ENCODE measurements at places on chromosomes 5 and 9. TPM values are rescaled to one million over a fixed set of nuclear protein-coding genes. Genes with fewer than 3 reads are reported as not detected.

Gene CDKN2B
- total RNA-seq = 2.5 TPM

DNA sequence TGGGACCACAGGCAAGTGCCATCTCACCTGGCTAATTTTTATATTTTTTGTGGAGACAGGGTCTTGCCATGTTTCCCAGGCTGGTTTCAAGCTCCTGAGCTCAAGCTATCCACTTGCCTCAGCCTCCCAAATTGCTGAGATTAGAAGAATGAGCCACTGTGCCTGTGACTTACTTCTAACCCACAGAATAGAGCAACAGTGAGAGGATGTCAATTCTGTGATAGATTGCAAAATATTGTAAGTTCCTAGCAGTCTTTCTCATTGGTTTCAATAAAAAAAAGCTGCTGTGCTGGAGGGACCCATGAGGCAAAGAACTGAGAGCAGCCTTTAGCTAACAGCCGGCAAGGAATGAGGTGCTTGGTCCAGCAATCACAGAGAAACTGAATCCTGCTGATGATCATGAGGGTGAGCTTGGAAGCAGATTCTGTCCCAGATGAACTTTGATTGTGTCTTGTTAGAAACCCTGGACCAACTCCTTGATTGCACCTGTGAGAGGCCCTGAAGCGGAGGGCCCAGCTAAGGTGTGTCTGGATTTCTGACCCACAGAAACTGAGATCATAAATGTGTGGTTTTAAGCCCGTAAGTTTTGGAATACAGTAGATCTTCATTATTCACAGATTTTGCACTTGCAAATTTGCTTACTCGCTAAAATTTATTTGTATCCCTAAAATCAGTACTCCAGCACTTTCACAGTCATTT, 149.7 kb downstream of the GCNT1 start:
- no peak for DNase-seq

DNA sequence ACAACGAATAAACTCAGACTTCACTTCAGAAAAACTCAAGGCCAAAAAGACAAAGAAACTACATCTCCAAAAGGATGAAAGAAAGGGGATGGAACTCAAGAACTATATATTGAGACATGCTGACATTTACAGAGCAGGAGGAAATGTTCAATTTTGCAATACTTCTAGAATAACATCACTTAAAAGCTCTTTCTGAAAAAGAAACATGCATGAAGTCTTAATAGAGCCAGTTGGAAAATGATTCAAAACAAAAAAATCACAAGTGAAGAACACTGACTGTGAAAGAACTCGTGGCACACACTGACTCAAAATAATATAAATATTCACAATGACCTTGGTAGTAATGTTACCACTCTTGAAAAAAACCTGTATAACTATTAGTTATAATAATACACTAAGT, 267.8 kb upstream of the NREP start:
- no peak for DNase-seq

DNA sequence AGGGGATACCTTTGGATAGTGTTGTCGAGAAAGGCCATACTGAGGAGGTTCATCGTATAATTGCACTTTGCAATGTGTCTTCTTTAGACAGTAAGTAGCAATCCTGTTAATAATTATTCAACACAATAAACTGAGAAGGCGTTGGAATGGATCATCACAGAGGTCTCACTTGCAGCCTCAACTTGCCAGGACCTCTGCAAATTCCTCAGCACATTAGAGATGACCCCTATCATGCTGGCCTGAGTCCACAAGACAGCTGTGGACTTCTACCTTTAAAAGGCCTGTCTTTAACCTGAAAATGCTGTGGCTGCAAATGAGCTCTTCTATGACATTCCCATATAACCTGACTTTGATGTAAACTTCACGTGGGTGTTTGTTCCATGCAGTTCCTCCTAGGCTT, 14.1 kb downstream of the SH3TC2 start:
- no peak for DNase-seq

DNA sequence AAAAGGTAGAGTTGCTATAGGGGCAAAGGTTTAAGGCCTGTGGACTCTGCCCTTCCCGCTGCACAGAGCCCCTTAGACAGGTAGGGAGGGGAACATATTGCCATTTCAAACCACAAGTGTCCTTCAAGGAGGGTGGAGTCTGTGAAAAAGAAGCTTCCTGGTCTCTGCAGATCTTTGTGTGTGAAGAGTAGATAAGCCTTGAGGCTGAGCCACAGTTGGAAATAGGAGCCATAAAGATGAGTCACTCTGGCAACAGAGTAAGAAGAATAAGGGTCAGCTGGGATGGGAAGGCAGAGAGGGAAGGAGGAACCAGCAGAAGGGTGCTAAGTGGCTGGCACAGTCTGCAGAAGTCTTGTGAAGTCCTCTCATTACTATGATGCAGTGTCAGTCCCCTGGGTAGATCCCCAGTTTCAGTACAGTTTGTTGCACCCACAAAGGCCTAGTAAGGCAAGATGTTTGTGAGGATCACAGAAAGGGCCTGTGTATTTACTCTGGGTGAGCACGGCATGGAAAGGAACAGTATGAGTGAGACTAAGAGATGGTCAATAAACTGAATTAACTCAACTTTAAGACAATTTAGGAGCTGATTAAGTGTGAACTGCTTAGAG, 18.1 kb downstream of the GRXCR2 start:
- peak; percentile 76 for DNase-seq

Measured in mucosa of gallbladder (tissue), 1 donor.